AG09309 (cell line): ENCODE measurements at places on chromosomes 16 and 17.
A peak's percentile ranks its signal among the peaks of the same experiment; 100 is the strongest.

DNA sequence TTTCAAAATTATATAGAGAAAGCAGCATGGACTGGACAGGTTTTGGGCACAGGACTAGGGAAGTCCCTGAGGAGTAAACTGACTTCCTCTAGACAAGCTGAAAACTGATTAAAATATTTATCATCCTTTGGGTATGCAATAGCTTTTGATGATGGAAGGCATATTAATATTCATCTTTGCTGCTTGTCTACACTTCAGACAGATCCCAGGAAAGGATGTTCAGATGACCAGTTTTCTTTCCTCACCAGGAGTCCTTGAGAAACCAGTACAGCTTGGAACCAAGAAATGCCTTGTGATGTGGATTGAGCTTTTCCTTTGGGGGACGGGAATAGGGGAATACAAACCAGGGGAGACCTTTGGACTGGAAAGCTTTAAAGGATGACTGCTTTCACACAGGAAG, 195.5 kb downstream of the FTO start:
- DNase-seq, result no peak

- no peak for DNase-seq
Measured at GRCh38 chr16:27752241-27752640, 202.3 kb downstream of the KATNIP start.

DNA sequence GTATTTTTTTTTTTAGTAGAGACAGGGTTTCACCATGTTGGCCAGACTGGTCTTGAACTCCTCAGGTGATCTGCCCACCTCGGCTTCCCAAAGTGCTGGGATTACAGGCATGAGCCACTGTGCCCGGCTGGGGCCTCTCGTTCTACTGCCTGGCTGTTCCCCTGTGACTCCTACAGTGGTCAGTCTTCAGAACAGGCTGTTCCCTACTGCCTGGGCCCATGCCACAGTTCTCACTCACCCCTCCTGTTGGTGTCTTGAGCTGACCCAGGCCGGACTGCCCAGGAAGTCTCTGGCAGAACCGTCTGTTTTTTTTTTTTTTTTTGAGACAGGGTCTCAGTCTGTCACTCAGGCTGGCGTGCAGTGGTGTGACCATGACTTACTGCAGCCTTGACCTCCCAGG, 3.3 kb downstream of the CDK3 start:
- no peak for DNase-seq

DNA sequence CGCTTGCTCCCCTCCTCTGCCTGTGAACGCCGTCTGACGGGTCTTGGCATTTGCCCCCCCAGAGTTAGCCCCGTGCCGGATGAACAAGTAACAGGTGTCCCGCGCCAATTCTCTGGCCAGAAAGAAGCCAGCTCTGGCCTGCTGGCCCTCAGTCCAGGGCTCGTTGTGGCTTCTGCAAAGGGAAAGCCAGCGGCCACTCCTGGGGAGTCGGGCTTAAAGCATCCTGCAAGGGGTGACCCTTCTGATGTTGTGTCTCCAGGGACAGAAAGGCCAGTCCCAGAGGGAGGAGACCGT, 18.4 kb upstream of the OSGIN1 start:
- DNase-seq, result no peak

GRCh38 chr16:11743308-11744074, 834 bp upstream of the TXNDC11 start:
- no peak for DNase-seq

DNA sequence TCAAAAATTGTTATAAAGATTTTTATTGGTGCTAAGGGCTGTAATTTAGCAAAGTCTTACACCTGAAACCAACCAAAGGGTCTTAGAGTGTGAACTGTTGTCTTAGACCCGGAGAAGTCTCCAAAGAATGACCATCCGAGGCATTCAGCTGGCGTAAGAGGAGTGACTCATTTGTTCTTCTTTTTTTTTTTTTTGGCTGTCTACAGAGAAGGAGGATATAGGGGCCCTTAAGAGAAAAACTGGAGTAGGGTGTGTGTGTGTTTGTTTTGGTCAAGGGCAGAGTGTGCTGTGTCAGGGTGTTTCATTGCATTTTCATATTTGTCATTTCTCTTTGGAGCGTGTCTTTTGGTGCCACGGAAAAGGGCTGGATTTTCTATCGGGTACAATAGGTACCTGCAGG, 508.0 kb downstream of the WWOX start:
- no peak for DNase-seq

DNA sequence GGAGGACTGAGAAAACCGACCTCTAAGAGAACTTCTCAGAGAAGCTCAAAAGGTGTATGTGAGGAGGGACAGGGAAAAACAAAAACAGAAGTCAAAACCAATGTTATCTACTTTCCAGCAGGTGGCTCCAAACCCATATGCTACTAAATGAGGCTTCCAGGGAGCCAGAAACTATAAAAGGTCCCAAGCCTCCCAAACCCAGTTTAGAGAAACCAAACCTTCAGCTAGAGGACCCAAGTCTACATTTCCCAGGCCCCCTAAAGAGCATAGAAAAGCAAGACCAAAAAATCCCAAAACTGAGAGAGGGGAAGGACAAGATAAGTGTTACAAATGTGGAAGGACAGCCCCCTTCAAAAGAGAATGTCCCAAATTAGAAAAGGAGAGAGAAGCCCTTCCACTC, 3.7 kb downstream of the HPR start:
- DNase-seq, result peak; percentile 16

- no peak for DNase-seq
Measured at GRCh38 chr17:83185023-83186002, 105.9 kb downstream of the METRNL start.

GRCh38 chr17:17841601-17842025, 4.8 kb upstream of the SREBF1 start:
- DNase-seq, result no peak

DNA sequence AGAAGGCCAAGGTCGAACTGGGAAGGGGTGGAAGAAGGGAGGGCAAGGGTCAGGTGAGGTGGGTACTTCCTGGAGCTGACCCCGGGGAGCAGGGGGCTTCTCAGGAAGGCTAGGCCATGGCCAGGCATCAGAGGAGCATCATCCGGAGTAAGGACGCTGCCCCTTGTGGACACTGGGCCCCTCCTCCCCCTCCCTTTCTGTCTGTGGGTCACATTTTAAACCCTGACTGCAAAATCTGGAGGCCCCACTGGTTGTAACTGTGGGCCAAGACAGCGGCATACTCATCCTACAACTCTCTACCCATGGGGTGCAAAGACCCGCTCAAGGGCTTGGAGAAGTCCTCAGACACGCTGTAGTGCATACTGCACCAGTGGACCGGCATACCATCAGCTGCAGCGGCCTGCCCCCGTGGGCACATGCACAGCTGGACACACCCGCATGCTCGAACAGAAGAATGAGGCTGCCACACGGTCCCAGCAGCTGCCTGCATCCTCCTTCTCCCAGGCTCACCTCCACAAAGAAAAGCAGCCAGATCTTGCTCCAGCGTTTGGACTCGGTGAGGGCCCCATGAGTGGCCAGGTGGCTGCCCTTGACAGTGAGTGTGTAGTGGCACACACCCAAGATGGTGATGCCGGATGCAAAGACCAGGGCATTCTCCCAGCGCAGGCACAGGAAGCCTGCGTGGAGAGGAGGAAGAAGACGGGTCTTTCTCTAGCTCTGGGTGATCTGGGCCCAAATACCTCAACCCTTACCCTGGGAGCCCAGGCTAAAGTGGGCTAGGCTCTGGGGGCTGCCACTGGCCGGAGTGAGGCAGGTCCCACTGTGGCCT, 1.2 kb downstream of the FADS6 start:
- no peak for DNase-seq

GRCh38 chr16:55370762-55371482, 46.9 kb downstream of the IRX6 start:
- DNase-seq, result peak; percentile 14

GRCh38 chr17:45277216-45277849, 15.4 kb upstream of the SPATA32 start:
- peak; percentile 63 for DNase-seq

- DNase-seq, result peak; percentile 41
Measured at GRCh38 chr16:56866955-56867830, 2.2 kb downstream of the SLC12A3 start.

GRCh38 chr16:73480381-73480780, 432.5 kb upstream of the ZFHX3 start:
- no peak for DNase-seq

- no peak for DNase-seq
Measured at GRCh38 chr16:84847564-84848355, 28.0 kb downstream of the CRISPLD2 start.

GRCh38 chr17:50550661-50551432, 3.9 kb downstream of the SPATA20 start:
- peak; percentile 56 for DNase-seq

GRCh38 chr16:83920894-83921491, 22.1 kb downstream of the MLYCD start:
- no peak for DNase-seq

GRCh38 chr16:89175280-89176146, 4.0 kb downstream of the CDH15 start:
- DNase-seq, result no peak

DNA sequence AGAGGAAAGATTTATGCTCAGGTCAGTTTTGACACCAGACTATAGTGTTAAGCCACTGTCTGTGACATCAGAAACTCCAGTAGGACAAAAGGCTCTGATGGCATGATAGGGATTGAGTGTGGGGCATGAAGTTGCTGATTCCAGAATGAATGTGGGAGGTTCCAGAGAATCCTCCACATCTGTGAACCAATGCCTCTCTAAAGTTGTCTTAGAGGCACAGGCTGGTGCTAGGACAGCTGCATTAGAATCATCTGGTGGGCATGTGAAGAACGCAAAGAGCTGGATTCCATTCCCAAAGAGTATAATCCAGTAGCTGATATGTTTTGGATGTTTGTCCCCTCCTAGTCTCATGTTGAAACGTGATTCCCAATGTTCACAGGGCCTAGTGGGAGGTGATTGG, 32.1 kb upstream of the NLK start:
- no peak for DNase-seq

GRCh38 chr16:10383626-10384025, 2.2 kb upstream of the ATF7IP2 start:
- no peak for DNase-seq

GRCh38 chr17:2319051-2319450, 15.3 kb downstream of the SRR start:
- DNase-seq, result no peak

- no peak for DNase-seq
Measured at GRCh38 chr17:1385861-1386260, 14.2 kb downstream of the YWHAE start.

- no peak for DNase-seq
Measured at GRCh38 chr17:41196068-41196467, 6.4 kb downstream of the KRTAP9-1 start.

- DNase-seq, result no peak
Measured at GRCh38 chr17:78585006-78585630, 7.9 kb upstream of the DNAH17 start.

DNA sequence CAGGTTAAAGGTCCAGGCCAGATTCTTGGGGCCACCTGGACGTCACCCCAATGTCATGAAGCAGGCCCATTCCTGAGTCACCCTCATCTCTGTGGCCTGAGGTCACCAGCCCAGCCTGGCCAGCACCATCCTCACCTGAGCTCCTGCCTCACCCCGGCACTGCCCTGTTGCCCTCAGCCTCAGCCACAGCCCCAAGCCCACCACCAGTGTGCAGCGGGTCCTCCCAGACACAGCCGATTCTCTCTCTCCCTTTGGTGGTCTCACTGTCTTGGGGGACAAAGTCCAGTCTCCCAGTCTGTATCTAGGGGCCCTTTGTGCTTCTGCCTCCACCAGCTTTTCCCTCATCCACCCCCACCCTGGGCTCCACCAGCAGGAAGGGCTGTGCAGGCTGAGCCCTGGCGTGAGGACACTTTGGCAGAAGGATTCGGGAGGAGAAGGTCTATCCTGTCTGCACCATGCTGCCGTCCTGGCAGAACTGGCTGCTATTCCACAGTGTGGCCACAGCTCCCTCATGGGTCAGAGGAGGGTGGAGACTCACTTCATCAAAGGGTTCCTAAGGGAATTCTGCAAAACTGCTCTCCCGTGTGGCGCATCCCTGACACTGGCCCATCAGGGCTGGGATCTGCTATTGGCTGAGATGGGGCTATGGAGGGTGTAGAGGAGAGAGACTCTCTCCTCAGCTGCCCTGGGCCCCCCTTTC, 64.3 kb downstream of the PRMT7 start:
- no peak for DNase-seq

GRCh38 chr17:1179818-1180742, at the start of gene ABR:
Gene ABR (minus strand): TSS chr17:1179981. CDS start chr17:1179727, 254 bp downstream.
- no peak for DNase-seq

GRCh38 chr17:78196716-78197115, 9.6 kb downstream of the AFMID start:
- no peak for DNase-seq

GRCh38 chr16:57707331-57707730, 12.7 kb downstream of the DRC7 start:
- DNase-seq, result no peak

GRCh38 chr17:45962221-45962972, 36.7 kb upstream of the STH start:
- DNase-seq, result no peak

DNA sequence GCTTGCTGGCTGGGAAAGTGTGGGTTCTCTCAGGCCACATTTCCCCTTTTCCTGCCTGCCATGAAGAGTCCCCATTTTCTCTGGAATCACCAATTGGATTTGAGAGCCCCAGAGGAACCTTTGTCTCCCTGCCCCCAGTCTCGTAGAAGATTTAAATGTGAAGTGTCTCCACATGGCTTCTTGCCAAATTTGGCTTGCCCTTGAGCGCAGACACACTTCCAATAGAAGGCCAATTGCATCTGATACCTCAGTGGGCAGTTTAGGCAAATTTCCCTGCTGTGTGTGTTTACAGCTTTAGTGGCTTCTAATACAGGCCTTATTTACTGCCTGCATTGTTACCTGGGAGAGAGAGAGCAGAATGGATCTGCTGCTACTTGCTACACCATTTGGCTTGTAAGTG, 29.7 kb downstream of the CDK5R1 start:
- DNase-seq, result no peak

DNA sequence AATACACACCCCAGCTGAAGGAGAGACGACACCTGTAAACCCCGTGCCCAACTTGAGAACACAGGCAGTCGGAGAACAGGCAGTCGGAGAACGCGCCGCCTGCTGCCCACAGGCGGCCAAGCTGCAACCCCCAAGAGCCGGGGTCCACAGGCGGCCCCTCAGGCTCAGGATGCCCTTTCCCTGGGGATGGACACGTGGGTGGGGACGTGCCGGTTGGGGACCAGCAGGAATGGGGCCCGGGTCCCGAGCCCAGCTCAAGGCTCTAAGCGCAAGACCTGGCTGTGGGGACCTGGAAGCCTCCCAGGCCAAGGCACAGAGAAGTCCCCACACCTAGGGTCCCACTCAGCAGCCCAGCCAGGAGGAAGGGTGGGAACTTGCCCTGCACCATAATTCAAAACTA, 79.5 kb upstream of the GNG13 start:
- no peak for DNase-seq

GRCh38 chr17:48994549-48995303, 2.5 kb upstream of the IGF2BP1 start:
- DNase-seq, result no peak

- no peak for DNase-seq
Measured at GRCh38 chr16:11253009-11253994, 2.7 kb downstream of the SOCS1 start.

GRCh38 chr17:38457577-38458371, 29.5 kb downstream of the ARHGAP23 start:
- no peak for DNase-seq

GRCh38 chr16:67482233-67482924, 968 bp downstream of the AGRP start:
- no peak for DNase-seq

- DNase-seq, result no peak
Measured at GRCh38 chr17:15112846-15113617, 152.1 kb downstream of the PMP22 start.

- DNase-seq, result no peak
Measured at GRCh38 chr17:48095611-48096010, 5.7 kb downstream of the CBX1 start.

- no peak for DNase-seq
Measured at GRCh38 chr16:74141015-74141414, 155.6 kb upstream of the PSMD7 start.
